NCI-H187 (cell line): ENCODE measurements at places on chromosomes 7 and 10.

DNA sequence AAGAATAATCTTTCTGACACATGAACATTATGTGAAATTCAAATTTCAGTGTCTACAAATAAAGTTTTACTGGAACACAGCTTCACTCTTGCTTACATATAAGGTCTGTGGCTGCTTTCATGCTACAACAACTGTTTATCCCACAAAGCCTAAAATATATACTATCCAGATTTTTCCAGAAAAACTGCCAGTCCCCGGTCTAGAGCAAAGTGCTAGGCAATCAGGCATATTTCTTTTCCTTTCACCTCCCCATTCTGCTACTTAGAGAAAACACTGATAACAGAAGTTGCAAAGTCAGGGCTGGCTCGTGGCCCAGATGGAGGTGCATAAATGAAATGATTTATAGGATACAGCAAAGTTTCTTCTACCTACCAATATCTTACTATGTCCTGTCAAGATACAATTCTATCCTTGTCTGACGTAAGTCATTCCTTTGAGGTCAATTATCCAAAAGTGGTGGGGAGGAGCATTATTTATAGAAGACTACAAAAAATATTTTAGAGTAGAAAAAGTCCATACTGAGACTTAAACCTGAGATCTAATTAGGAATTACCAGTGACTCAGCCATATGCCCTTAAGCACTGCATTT is 384.1 kb downstream of the NXPH1 start:
- DNase-seq: no peak

GRCh38 chr7:41125343-41125742 is 577.5 kb downstream of the INHBA start:
- no peak for DNase-seq

- DNase-seq: no peak
These were observed 21.4 kb upstream of the AOC1 start for GRCh38 chr7:150830937-150831336.

DNA sequence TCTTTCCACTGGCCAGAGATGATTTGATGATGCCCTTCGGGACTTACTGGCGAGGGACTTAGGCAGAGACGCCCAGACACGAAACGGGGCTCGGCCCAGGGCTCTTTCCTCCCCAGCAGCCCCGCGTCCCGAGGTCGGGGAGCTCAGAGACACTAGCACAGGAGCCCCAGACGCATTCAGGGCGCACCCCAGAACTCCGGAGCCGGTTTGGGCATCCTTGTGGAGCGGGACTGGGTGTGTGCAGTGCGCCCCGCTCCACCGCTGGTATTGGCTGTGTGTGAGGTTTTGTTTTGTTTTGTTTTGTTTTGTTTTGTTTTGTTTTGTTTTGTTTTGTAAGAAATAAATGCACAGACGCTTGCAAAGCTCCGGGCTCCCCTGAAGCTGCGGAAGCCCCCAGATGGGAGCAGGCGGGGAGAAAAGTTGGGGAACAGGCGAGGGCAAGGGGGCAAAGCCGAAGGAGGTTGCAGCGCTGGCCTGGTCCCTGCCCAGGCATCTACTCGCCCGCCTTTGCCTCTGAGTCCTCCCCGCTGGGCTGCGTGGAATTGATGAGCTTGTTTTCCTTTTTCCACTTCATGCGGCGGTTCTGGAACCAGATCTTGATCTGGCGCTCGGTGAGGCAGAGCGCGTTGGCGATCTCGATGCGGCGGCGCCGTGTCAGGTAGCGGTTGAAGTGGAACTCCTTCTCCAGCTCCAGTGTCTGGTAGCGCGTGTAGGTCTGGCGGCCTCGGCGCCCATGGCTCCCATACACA is 1.9 kb upstream of the HOXA5 start:
- DNase-seq: no peak

DNA sequence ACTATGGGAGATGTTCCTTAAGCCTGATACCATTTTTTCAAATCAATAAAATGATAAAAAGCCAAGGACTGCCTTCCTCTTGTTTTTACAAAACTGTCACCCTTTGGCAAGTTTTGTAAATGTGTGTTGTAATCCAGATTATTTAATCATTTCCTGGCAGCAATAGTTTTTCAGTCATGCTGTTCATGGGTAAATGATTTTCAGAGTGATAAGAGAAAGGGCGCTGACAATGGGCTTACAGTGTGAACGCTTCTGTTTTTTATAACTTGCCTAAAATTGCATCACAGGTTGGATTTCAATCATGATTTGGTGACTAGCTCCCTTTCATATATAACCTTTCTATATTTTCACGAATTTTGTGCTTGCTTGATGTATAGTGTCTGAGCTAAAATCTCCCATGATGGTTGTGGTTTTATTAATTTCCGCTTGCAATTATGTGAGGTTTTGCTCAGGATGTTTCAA is 19.0 kb upstream of the DMBT1 start:
- no peak for DNase-seq

GRCh38 chr7:25348104-25348503 is 119.8 kb upstream of the NPVF start:
- DNase-seq: no peak

DNA sequence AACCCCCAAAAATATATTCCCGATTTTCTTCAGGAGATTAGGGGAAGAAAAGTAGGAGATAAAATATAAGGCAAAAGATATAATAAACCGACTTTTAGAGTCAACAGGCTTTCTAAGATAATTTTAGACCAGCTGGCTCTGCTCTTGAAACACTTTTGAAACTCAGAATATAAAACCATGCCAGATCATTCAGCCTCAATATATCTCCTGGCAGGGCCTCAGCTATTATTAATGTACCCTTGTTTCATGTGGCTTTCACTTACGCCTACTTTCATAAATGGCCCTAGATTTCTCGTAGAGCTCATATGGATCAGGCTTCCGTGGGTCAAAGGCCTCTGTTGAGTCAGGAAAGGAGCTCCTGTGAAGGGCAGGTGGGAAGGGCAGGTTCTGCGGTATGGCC is 396.0 kb downstream of the PHTF2 start:
- DNase-seq: no peak

DNA sequence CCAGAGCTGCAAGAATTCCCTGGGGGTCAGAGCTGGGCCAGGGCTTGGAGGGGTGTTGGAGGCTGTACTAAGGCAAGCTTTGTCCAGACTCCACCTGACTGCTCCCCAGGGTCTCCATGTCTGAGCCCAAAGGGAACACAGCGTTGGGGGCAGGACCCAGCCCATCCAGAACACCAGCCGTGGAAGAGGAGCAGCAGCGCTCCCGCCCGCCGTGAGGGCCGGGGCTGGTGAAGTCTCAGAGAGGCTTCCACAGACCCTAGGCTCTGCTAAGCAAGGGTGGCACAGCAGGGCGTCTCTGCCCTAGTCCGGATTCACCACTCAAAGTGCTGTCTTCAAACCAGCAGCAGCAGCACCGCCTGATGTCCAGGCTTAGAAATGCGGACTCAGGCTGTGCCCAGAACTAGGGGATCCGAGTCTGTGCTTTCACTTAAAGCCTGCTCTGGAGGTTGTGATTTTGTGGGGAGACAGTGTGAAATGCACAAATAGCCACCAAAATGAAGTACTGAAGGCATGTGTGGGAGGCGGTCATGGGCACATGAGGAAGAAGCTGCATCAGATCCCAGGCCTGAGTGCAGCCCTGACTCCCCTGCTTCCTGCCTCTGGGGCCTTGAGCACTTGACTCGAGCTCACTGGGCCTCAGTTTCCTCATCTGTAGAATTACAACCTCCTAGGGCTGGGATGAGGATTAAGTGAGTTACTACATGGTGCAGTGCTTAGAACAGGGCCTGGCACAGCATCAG is 16.6 kb upstream of the AQP1 start:
- no peak for DNase-seq

GRCh38 chr10:974785-975074 is 13.5 kb upstream of the GTPBP4 start:
- no peak for DNase-seq

- no peak for DNase-seq
These were observed 75.1 kb upstream of the KIAA1217 start for GRCh38 chr10:24133835-24134234.

GRCh38 chr7:45230611-45231165 is 73.1 kb downstream of the RAMP3 start:
- DNase-seq: no peak
